ENCODE measurements at places on chromosomes 11 and 22.

DNA sequence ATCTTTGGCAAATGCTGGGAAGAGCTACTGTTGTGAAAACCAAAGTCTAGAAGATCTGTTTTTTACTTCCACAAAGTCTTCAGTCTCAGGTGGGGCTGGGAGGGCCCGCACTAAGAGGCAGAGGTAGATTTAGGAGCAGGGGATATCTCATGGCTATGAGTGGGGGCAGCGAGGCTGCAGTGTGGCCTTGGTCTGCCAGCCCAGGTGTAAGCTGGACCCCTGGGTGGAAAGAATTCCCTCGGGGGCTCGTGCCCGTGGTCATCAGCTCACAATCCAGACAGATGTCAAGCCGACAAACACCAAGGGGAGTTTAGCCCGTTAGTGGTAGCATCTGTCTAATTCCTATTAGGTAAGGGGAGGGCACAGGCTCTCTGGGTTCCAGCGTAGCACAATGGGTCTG, 9.0 kb downstream of the PKNOX2 start:
- no peak for DNase-seq

GRCh38 chr11:94786264-94787126, 18.3 kb downstream of the AMOTL1 start:
- DNase-seq: peak; percentile 85

DNA sequence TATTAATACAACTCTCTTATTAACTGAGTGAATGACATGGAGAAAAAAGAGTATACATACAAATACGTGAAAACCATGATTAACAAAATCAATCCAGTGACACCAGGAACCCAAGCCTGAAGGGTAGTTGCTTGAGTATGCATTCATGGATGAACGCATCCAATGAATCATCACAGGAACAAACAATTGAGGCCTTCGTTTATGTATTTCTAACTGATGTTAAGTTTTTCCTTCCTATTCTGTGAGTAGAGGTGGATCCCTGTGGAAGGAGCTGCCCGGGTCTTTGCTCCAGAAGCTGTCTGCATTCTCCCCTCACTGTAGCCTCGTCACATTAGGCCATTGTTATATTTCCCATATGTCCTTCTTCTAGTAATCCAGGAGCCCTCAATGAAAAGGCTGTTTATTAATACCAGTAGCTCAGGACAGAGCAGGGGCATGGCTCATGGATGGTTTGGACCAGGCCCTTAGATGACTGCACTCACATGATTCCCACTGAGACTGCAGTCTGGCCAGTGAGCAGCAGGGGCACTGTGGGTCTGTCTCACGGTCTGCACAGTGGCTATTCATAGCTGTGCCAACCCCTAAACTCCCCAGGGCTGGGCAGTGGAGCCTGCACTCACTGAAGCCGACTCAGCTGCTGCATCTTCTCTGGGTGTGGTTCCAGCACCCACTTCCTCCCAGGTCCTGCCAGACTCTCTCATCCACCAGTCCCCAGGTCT, 128.1 kb upstream of the TOP3B start:
- DNase-seq: peak; percentile 76

DNA sequence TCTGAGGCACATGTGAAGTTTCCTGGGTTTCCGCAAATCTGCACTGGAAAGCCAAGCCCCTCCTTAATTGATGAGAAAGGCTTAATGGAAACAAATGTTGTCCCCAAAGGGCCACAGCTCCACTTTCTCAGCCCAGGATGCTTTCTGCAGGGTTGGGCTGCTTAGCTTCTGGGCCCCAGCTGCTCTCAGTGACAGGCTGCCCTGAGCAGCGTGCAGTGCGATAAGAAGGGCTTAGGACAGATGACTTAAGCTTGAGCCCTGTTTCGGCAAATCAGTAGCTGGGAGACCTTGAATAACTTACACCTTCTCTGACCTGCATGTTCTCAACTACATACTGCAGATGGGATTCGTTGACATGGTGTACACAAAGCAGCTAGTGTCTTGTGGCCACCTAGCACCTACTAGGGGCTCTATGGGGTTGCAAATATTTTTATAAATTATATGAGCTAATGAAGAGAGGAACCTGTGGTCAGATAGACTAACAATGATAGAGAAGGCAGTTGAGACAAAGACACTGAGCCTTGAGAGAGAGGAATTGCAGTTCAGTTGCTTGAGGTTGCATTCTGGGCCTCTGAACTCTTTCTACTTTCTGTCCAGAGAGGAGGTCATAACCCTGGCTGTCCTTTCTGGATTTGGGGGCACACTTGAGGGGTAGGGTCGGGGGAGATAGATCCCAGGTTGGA, 11.5 kb downstream of the STX3 start:
- no peak for DNase-seq

DNA sequence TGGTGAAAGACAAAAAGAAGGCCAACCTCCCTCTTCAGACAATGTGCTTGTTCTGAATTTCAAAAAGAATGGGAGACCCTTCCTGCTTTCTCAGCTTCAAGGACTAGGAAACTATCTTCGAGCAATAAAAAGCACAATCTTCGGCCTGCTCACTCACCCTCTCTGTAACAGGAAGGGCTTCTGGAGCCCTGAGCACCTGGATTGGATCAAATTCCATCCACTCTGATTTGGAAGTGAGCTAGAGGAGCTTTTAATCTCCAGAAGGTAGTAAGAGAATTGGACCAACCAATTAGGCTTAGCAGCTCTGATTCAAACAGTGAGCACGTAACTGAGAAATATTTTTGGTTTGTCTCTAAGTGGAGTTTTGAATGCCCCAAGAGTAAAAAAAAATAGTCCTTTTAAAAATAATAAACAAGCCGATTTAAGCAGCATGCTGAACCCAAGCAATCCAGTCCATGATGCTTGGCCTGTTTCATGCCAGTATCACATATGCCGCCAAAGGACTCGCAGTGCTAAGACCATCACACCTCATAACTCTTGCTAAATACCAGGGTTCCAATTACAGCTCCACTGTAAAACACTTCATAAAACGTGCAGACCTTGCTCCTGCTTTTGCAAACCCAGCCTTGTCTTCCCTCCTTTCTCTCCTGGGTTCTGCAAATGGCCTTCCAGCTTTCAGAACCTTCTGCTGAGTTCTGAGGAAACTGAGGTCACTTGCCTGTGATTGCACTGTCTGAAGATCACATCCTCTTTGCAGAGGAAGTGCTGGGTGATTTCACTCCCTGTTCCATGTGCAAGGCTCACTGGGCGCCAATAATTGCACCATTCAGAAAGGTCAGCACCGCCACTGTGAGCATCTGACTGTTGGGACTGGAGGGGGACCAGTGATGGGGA, 74.4 kb downstream of the SLC1A2 start:
- DNase-seq: no peak

DNA sequence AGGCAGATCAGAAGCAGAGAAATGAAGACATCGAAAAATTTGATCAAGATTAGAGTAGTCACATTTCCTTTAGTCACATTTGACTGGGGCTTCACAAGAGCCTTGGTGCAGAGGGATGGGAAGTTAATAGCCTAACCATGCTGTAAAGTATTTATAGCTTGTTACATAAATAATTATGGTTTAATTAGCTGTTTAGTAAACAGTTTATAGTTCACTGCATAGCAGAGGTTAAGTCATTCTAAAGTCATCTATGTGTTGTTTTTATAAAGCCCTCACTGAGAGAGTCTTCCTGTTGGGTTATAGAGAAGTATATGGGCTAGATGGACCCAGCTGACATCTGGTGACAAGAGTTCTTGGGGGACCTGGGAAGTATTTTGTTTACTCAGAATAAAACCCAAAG, 47.1 kb downstream of the INSC start:
- no peak for DNase-seq

- DNase-seq: peak; percentile 78
These were observed 157.0 kb upstream of the TIMP3 start for GRCh38 chr22:32644252-32645100.

DNA sequence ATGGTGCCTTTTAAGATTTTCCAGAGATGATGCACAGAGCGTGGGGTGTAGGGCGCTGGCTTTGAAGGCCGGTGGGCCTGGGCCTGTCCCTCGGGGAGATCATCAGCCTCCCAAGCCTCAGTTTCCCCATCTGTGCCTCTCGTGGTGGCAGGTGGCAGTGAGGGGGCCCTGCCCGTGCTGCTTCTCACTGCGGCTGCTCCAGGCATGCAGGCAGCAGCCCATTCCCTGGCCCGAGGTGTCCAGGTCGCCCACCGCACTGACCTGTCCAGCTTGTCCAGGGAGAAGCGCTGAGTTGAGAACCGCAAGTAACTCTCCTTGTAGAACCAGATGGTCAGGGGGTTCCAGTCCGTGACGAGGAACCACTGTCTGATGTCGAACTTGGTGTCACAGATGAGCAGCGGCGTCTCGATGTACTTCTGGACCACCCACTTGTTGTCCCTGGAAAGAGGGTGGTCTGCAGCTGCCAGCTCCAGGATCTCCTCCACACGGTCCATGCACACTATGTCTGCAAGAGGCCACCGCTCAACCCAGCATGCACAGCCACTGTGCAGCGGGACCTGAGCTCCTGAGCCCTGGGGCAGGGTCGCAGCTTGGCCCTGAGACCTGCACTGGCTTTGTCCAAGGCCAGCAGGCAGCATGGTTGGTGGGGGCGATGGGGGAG, 20.5 kb upstream of the IL17REL start:
- no peak for DNase-seq

- no peak for DNase-seq
These were observed 28.4 kb upstream of the RAPSN start for GRCh38 chr11:47477323-47477722.
